Thoracic aorta (tissue), 2 donors: ENCODE measurements at places on chromosomes 11 and 22.

DNA sequence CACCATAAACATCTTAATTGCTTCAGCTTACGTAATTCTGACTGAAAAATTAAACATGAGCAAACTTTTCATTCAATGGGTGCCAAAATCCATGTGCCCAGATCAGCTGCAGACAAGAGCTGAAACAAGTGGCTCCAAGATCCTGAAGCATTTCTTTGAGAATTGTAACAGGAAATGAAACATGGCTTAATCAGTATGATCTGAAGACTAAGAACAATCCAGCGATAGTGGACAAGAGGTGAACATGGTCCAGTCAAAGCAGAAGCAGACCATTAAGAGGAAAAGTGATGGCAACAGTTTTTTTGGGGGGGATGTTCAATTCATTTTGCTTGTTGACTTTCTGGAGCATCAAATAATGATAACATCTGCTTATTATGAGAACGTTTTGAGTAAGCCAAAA lies 1964.5 kb upstream of the RAG2 start:
- DNase-seq: no peak

DNA sequence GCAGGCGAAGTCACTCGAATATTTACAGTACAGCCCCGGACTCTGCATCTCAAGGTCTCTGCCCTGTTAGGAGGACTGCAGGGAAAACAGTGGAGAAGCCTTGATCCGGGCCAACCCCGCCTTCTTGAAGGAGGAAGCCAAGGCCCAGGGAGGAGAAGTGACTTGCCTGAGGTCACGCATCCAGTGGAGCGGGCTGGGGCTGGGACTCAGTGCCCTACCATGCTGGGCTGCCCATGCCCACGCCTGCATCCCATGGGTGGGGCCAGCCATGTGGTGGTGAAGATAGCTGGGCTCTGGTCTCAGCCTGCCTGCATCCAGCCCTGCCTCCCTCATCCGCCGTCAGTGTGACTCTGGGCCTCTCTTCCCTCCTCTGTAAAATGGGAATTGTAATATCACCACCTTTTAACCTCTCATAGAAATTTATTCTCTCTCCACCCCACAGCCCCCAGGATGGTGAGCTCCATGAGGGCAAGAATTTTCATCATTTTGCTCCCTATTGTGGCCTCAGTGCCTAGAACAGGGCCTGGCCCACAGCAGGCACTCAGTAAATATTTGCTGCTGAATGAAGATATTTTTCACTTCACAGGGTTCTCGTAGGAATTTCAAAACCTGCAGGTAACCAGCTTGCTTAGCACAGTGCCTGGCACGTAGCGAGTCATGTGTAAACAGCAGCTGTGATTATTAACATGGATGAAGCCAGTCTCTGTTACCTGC lies 57.3 kb downstream of the OTOG start:
- DNase-seq: no peak

GRCh38 chr22:32473388-32473952 lies 1.1 kb upstream of the FBXO7 start:
- no peak for DNase-seq

GRCh38 chr11:103808252-103808651 lies 228.2 kb upstream of the DDI1 start:
- DNase-seq: no peak

- no peak for DNase-seq
These were observed 14.2 kb downstream of the PEX26 start for GRCh38 chr22:18091916-18092526.
